ENCODE measurements at places on chromosomes 16 and 17.

DNA sequence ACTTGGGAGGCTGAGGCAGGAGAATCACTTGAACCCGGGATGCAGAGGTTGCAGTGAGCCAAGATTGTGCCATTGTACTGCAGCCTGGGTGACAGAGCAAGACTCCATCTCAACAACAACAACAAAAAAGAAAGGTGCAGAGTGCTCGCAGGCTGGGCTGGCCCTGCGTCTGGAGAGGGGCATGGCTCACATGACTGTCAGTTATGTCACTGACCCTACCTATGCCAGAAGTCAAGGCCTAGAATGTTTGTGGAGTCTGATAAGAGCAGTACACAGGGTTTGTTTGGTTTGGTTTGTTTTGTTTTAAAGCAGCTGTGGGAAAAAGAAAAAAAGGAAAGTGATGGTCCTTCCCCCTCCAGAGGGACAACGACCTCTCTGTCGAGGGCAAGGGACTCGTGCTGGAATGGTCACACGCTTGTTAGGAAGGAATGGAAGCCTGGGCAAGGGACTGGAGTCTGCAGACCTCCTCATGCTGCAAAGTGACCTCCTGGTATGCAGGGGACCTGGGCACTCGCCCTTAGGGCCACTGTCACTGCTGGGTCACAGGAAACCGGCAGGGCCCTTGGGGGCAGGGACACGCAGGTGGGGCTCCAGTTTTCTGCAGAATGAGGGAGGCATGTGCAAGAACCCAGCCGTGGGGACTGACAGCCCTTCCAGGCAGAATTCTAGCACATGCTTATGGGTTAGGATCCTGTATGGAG lies 10.1 kb upstream of the OSGIN1 start:
- no peak for DNase-seq

DNA sequence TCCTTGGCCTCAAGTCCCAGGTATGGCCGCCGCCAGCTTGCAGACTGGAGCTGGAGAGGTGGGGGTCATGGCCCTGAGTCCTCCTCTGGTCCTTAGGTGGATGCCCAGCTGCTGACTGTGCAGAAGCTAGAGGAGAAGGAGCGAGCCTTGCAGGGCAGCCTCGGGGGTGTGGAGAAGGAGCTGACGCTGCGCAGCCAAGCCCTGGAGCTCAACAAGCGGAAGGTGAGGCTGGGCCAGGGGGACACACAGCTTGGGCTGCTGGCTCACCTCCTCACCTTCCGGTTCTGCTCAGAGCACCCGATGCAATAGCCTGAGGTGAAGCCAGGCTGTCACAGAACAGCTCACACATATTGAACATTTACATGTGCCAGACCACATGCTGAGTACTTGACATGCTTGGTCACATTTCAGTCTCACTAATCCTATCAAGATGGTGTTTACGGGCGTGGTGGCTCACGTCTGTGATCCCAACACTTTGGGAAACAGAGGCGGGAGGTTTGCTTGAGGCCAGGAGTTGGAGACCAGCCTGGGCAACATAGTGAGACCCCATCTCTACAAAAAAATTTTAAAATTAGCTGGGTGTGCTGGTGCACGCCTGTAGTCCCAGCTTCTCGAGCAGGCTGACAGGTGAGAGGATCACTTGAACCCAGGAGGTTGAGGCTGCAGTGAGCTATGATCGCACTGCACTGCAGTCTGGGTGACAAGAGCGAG lies 7.4 kb downstream of the RNF40 start:
- DNase-seq = no peak

DNA sequence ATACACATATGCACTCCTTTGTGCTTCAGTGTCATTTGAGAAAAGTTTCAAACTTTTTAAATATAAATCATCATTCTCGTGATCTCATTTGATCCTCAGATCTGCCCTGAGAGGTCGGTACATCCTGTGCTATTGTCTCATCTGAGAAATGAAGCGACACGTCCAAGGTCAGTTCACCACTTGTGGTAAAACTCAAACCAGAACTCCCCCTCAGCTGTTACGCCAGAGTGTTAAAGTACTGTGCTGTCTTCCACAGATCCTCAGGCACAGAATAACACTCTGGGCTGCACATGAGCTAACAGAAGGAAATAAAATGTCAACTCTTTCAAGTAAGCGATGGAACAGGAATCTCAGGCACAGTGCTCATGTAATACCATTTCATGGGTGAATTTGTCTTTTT lies 31.4 kb downstream of the ANKFN1 start:
- DNase-seq = no peak

DNA sequence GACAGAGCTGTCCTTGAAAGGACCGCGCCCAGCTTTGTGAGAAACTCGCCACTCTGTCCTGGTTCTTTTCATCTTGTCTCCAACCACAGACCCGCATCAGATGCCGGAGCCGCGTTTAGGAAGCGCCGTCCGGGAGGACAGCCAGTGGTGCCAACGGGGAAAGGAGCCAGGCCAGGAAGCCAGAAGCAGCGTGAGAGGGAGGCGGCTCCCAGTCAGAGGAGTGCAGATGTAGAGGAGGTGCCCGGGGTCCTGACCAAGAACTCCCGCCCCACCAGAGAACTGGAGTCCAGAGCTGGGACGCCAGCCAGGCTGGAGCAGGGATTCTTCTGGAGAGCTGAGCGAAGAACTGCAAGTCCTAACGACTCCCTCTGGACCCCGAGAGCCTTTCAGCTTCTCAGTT lies 49.3 kb upstream of the TNRC6C start:
- no peak for DNase-seq

DNA sequence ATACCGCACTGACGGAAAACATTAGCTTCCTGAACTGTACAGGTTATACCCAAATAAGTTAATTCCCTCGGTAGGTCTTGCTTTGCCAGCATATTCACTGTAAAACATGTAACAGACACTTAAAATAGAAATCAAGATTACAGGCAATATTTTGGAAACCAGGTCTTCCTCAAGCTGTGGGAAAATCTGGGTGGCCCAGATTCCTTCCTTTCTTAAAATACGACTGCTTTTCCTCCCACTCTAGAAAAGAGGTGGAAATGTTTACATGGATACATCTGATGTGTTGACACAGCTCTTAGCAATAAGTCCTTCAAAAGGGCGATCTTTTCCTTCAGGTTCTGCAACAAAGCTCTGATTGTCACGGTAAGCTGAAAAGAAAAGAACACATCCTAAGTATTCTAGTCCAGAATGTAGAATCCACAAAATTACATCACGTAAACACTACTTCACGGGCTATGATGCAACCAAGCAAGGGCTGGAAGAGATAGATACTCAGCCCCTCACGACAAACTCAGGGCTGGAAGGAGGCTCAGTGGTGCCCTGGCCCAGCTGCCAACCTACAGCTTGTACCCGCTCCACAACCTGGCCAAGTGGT lies 18.4 kb downstream of the STX8 start:
- no peak for DNase-seq

DNA sequence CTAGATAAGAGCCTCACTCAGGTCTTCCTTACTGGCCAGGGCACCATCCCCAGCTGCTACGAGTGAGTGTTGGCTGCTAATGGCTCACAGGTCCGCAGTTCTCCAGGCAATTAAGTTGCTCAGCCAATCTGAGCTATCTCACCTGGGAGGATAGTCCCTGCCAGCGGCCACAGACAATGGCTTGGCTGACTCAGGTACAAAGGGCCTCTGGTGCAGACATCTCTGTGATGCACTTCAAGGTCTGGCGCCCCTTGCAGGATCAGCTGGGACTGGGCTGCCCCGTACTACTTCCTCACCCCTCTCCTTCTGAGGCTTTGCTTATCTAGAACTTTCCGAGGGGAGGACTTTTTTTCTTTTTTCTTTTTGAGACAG lies 49.2 kb upstream of the EMP2 start:
- no peak for DNase-seq

DNA sequence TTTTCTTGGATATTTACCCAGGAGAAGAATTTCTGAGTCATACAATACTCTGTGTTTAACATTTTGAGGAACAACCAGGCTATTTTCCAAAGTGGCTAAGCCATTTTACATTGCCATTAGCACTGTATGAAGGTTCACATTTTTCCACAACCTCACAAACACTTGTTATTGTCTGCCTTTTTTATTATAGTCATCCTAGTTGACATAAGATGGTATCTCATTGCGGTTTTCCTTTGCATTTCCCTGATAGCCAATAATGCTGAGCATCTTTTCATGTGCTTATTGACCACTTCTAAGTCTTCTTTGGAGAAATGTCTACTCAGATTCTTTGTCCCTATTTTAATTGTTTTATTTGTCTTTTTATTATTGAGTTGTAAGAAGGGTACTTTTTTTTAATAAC lies 107.4 kb upstream of the CES5A start:
- no peak for DNase-seq

- no peak for DNase-seq
Observed at GRCh38 chr16:54696970-54697369, 233.7 kb upstream of the IRX5 start.

DNA sequence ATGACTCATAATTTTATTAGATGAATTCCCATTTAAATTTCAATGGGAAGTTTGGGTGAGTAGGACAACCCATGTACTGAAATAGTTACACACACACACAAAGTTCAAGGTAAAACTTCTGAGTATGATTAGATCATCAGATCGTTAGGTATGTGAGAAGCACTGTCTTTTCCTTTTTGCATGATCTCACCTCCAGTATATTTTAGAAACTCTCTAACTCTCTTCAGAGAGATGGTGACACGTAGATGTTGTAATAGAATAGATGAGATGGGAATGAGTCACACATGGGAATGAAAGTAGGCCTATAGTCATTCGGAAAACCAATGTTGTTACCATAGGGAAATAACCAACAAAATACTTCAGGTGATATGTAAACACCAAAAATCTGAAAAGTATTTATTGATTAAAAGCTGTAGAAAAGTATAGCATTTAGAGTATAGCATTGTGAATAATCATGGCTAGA lies 22.2 kb downstream of the KRT23 start:
- DNase-seq = peak; percentile 94

GRCh38 chr17:74096456-74096855 lies 107.0 kb upstream of the RPL38 start:
- DNase-seq = no peak

DNA sequence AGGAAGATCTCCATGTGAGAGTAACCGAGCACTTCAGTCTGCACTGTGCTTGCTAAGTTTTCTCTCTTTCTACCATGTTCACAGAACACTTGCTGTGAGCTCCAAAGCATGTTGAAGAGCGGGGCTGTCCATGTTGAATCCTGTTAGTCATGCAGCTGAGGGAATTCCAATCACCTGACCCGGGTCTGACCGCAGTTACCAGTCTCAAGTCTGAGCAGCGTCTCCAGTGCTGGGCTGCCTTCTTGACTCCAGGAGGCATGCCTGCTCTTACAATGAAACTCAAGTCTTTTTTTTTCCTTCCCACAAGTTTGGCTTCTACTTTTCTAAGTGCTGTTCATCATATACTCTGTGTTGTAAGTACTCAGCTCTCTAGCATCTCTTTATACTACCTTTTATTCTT lies 44.3 kb downstream of the HOXB1 start:
- DNase-seq = peak; percentile 98

DNA sequence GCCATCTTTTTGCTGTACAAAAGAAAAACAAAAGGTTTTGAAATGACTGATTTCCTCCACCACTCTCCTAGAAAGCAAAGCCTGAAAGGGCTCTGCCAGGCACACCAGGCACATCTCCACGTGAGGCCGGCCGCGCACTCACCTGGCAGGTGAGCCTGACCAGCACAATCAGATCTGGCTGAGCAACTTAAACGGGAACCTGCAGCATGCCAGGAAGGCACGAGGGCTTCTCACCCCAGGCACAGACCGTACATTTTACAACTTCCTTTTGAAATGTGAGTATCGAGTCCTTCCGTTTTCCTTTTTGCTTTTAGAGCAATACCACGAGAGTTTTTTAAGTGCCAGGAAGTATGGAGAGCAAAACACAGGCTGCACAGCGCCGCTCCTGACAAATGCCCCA lies 22.5 kb downstream of the SLC38A10 start:
- DNase-seq = no peak

GRCh38 chr17:62902531-62903220 lies 63.4 kb upstream of the TANC2 start:
- no peak for DNase-seq

GRCh38 chr16:11114366-11115164 lies 141.4 kb downstream of the SOCS1 start:
- DNase-seq = no peak

GRCh38 chr16:57713596-57713995 lies 19.0 kb downstream of the DRC7 start:
- DNase-seq = no peak

- DNase-seq = no peak
Observed at GRCh38 chr17:49630113-49630900, 47.6 kb downstream of the SPOP start.

- DNase-seq = peak; percentile 10
Observed at GRCh38 chr17:16255481-16255921, 38.5 kb downstream of the PIGL start.

GRCh38 chr17:8320990-8321389 lies 10.9 kb downstream of the ARHGEF15 start:
- DNase-seq = no peak

DNA sequence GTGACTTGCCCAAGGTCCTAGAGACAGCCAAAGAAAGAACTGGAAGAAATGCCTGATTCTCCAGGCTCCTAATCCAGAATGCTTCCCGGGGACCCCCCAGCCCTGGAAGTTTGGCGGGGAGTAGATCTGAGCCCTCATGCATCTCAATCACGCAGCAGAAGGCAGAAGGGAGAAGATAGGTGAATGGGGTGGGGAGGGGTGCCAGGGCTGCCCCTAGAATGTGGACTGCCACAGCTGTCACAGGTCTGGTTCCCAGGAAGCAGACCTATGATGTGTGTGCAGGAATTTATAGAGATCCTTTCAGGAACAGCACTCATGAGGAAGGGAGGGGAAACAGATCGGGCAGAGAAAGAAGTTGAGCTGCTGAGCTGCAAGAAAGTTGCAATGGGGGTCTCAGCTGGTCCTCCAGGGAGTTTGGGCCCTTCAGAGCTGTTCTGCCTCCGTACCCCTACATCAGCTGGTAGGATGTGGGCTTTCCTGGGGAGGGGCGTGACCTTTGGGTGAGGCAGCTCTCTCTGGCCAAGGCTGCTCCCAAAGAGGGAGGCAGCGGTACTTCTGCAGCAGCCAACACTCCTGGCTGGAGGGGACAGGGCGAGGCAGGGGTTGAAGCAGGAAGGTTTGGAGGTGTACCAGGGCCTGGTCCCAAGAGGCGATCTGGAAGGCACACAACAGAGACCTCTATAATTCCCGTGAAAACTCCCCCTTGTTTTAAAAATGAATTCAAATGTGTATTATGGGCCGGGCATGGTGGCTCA lies 43.4 kb downstream of the DNAH9 start:
- no peak for DNase-seq

Data from fibroblast of skin of abdomen (primary cell).